ENCODE measurements at places on chromosomes 7 and 10.
A peak's percentile ranks its signal among the peaks of the same experiment; 100 is the strongest.

- peaks cover 5% of the 10 kb centered on the region for H3K4me1 ChIP-seq
- H3K27ac ChIP-seq, result no peak overlapping the region
- no peak overlapping the region for H3K4me3 ChIP-seq
- DNase-seq, result no peak
Measured at GRCh38 chr10:72066318-72067284, 21.8 kb downstream of the SPOCK2 start.

DNA sequence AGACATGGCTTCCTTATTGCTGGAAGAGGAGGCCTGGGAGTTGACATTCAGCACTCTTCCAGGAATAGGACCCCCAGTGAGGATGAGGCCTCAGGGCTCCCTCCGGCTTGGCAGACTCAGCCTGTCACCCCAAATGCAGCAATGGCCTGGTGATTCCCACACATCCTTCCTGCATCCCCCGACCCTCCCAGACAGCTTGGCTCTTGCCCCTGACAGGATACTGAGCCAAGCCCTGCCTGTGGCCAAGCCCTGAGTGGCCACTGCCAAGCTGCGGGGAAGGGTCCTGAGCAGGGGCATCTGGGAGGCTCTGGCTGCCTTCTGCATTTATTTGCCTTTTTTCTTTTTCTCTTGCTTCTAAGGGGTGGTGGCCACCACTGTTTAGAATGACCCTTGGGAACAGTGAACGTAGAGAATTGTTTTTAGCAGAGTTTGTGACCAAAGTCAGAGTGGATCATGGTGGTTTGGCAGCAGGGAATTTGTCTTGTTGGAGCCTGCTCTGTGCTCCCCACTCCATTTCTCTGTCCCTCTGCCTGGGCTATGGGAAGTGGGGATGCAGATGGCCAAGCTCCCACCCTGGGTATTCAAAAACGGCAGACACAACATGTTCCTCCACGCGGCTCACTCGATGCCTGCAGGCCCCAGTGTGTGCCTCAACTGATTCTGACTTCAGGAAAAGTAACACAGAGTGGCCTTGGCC lies 4.3 kb downstream of the PGAM2 start:
- H3K27ac ChIP-seq, result no peak overlapping the region
- H3K4me1 ChIP-seq, result no peaks in the 10 kb centered on the region
- H3K27me3 ChIP-seq, result no peaks in the 10 kb centered on the region
- no peak for DNase-seq
- H3K36me3 ChIP-seq, result peaks cover 32% of the 10 kb centered on the region

GRCh38 chr7:29623973-29624372 lies 60.3 kb downstream of the PRR15 start:
- H3K27me3 ChIP-seq, result peaks cover 3% of the 10 kb centered on the region
- H3K36me3 ChIP-seq, result no peaks in the 10 kb centered on the region
- H3K4me3 ChIP-seq, result no peak overlapping the region
- no peak for DNase-seq
- H3K27ac ChIP-seq, result no peak overlapping the region
- H3K4me1 ChIP-seq, result no peaks in the 10 kb centered on the region

- H3K36me3 ChIP-seq, result no peaks in the 10 kb centered on the region
- H3K27ac ChIP-seq, result no peak overlapping the region
- H3K4me3 ChIP-seq, result no peak overlapping the region
Measured at GRCh38 chr7:116353647-116354046, 143.3 kb downstream of the TES start.

GRCh38 chr10:100866575-100867098 lies 46.1 kb upstream of the SLF2 start:
- no peaks in the 10 kb centered on the region for H3K4me1 ChIP-seq
- H3K27ac ChIP-seq, result no peak overlapping the region
- DNase-seq, result no peak
- no peaks in the 10 kb centered on the region for H3K36me3 ChIP-seq

GRCh38 chr7:71261066-71261465 lies 129.1 kb downstream of the GALNT17 start:
- DNase-seq, result no peak
- no peaks in the 10 kb centered on the region for H3K36me3 ChIP-seq
- H3K4me3 ChIP-seq, result no peak overlapping the region
- H3K27me3 ChIP-seq, result no peaks in the 10 kb centered on the region
- no peak overlapping the region for H3K27ac ChIP-seq

DNA sequence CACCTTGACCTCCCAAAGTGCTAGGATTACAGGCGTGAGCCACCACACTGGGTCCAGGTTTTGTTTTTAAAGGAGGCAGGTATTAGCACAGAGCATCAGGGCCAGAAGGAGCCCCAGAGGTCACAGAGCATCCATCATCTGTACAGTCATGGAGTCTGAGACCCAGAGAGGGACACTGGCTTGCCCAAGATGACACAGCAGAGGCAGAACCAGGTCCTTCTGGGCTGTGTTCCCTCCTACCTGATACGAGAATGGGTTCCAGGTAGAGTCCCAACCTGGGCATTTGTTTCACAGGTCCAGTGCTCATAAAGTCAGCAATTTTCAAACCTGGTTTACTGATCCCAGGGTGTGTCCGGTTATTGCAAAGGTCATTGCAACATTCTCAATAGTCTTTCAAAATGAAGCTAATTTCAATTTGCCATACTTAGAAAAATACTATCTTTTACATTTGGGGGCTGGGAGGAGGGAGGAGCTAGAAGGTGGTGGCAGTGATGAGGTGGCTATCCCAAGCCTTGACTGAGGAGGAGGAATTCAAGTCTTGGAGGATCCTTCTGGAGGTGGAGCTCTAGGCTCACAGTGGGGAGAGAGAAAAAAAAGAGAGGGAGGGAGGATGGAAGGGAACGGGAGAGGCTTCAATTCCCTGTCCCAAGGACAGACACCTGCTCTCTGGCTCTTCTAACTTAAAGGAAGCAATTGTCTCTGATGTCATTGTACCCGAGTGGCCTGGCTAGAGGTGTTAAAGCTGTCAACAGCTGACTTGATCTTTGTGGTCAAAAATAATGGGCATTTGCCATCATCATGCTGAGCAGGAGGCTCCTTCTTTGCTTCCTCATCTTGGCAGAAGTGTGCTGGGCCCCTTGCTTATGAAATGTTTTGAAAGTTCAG lies 8.1 kb downstream of the MXI1 start:
- H3K27ac ChIP-seq, result no peak overlapping the region
- H3K4me1 ChIP-seq, result peaks cover 84% of the 10 kb centered on the region
- H3K36me3 ChIP-seq, result peaks cover 22% of the 10 kb centered on the region
- DNase-seq, result no peak
- H3K4me3 ChIP-seq, result peak overlapping the region; percentile 8

GRCh38 chr7:128916643-128916915 lies 6.1 kb upstream of the KCP start:
- no peak overlapping the region for H3K4me3 ChIP-seq
- H3K36me3 ChIP-seq, result peaks cover 2% of the 10 kb centered on the region
- H3K27me3 ChIP-seq, result peaks cover 57% of the 10 kb centered on the region
- DNase-seq, result no peak
- peaks cover 5% of the 10 kb centered on the region for H3K4me1 ChIP-seq

- no peak for DNase-seq
- H3K4me3 ChIP-seq, result no peak overlapping the region
- no peaks in the 10 kb centered on the region for H3K4me1 ChIP-seq
Measured at GRCh38 chr7:30930621-30931020, 19.0 kb downstream of the AQP1 start.

DNA sequence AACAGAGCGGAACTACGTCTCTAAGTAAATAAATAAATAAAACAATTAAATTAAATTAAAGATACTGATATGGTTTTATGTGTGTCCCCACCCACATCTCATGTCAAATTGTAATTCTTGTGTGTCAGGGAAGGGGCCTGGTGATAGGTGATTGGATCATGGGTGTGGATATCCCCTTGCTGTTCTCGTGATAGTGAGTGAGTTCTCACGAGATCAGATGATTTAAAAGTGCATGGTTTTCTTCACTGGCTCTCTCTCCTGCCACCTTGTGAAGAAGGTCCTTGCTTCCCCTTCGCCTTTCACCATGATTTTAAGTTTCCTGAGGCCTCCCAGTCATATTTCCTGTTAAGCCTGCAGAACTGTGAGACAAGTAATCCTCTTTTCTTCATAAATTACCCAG lies 29.0 kb upstream of the OGDHL start:
- no peak overlapping the region for H3K27ac ChIP-seq
- no peaks in the 10 kb centered on the region for H3K36me3 ChIP-seq
- H3K4me3 ChIP-seq, result no peak overlapping the region
- no peaks in the 10 kb centered on the region for H3K27me3 ChIP-seq
- H3K4me1 ChIP-seq, result no peaks in the 10 kb centered on the region
- no peak for DNase-seq

DNA sequence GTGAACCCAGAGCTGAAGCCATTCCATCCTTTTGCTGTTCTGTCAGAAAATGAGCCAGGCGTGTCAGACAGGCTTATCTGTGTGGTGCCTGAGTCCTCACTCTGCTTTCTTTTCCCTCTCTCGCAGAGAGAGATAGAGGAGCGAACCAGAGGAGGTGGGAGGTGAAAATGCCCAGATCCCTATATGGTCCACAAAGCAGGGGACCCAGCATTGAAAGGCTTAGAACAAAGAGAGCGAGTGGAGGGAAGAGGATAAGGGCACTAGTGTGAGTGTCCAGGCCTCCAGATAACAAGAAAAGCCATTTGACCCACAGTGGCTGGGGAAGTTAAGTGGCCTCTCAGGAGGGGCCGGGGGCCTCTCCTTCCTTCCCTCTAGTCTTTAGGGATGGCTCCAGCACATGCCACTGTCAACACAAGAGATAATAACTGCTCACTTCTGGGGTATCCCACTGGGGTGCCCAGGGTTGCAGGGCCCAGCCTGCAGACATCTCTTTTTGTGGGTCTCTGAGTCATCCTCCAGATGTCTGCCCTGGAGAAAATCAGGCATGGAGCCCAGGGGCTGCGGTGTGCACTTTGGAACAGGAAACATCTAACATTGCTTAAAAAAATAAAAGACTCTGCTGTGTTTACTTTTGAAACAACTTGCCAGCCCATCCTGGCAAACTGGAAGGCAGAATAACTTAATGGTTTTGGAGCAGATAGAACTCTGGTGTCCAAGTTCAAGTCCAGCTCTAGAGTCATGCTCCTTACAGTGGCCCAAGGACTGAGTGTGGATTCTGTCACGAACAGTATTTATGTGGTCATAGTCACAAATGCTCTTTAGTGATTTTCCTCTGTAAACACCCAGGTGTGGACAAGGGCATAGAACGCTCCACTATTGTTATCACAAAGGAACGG lies 189.5 kb downstream of the CXCL12 start:
- H3K4me1 ChIP-seq, result no peaks in the 10 kb centered on the region
- H3K27ac ChIP-seq, result no peak overlapping the region
- no peak overlapping the region for H3K4me3 ChIP-seq
- no peak for DNase-seq
- H3K36me3 ChIP-seq, result no peaks in the 10 kb centered on the region

GRCh38 chr10:97452352-97452751 lies 6.4 kb downstream of the ZDHHC16 start:
- peaks cover 33% of the 10 kb centered on the region for H3K36me3 ChIP-seq
- no peaks in the 10 kb centered on the region for H3K27me3 ChIP-seq
- H3K27ac ChIP-seq, result peak overlapping the region; percentile 58
- peaks cover 39% of the 10 kb centered on the region for H3K4me1 ChIP-seq
- DNase-seq, result no peak

Data from activated T-helper 1 cell treated with anti-CD3 and anti-CD28 coated beads, Interleukin-12 subunit alpha, Interleukin-12 subunit beta, Interleukin-2, Interleukin-4 antibody, amounts not matched to agents 30 ng/mL and 10 ng/mL and 1 ng/mL, durations not matched to agents 14 hours and 24 hours and 36 hours (primary cell).